ENCODE measurements at places on chromosomes 6 and 20.

DNA sequence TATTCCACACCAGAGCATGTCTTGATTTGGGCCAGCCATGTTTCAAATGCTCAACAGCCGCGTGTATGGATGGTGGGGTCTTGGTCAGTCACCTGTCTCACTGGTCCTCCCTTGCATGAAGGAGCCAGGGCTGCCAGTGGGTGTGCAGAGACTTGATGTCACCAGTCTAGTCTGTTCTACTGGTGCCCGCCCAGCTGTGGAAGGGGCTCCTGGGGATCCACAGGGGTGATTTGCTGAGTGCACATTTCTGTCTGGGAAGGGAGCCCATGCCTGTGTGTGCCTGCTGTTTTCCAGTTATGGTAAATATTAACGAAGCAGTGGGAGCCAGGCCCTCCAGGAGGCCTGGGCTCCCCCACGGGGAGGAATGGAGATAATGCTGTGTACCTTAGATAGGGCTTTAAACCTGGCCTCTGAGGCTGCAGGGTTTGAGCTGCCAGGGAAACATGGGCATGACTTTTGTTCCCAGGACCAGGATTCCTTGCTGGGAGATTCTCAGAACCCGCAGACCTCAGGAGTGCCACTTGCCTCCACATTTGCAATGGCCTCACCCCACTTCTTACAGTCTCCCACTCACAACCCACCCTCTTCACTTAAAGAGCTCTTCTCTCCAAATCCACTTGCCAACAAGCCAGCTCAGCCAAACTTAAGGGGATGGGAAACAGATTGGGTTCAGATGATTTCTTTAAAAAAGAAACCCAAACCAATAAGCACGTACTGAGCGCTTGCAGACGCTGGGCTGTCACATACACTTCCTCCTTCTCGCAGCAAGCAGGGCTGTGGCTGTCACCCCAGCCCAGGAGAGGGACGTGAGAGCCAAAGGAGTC is 54.1 kb downstream of the VEGFA start:
- no peak for DNase-seq

DNA sequence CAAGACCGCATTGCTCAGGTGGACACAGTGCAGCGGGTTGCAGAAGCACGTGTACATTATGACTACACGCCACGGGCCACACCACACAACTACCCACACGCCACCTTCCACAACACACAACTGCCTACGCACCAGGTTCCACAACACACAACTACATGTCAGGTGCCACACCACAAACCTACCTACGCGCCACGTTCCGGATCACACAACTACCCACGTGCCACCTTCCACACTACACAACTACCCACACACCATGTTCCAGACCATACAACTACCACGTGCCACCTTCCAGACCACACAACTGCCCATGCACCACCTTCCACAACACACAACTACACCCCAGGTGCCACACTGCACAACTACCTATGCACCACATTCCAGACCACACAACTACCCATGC is 20.5 kb downstream of the THBS2 start:
- DNase-seq = no peak

- DNase-seq = no peak
Measured at GRCh38 chr20:13745784-13746183, 38.9 kb downstream of the ESF1 start.

DNA sequence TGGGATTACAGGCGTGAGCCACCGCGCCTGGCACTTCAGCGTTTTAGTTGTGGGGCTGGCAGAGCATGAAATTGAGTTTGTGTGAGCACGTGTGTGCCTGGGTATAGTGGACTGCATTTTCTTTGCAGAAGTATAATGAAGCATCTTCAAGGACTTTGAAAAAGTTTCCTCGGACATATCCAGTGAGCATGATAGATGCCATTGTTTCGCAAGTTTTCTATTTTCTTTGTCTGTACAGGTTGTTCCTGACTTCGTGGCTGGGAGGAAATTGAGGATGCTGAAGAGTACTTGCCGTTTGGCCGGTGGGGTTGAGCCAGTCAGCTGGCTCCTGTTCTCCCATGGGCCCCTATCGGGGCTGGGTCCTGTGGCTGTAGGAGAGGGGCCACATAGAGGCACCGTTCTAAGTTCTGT is 55.9 kb downstream of the RREB1 start:
- DNase-seq = no peak

- no peak for DNase-seq
Measured at GRCh38 chr6:85864453-85865401, 222.0 kb upstream of the SYNCRIP start.

- no peak for DNase-seq
Measured at GRCh38 chr6:106630366-106630765, 988 bp downstream of the QRSL1 start.

- no peak for DNase-seq
Measured at GRCh38 chr6:92496527-92496926, 922.8 kb downstream of the EPHA7 start.

- DNase-seq = no peak
Measured at GRCh38 chr20:32858189-32858588, 534 bp upstream of the EFCAB8 start.

GRCh38 chr6:36623547-36624459 is 29.6 kb downstream of the SRSF3 start:
- peak; percentile 86 for DNase-seq

- DNase-seq = no peak
Measured at GRCh38 chr20:53100476-53100911, 128.3 kb downstream of the TSHZ2 start.

- no peak for DNase-seq
Measured at GRCh38 chr20:50724851-50725723, 6.3 kb upstream of the PARD6B start.

- DNase-seq = no peak
Measured at GRCh38 chr6:82330171-82330804, 33.3 kb upstream of the TPBG start.

DNA sequence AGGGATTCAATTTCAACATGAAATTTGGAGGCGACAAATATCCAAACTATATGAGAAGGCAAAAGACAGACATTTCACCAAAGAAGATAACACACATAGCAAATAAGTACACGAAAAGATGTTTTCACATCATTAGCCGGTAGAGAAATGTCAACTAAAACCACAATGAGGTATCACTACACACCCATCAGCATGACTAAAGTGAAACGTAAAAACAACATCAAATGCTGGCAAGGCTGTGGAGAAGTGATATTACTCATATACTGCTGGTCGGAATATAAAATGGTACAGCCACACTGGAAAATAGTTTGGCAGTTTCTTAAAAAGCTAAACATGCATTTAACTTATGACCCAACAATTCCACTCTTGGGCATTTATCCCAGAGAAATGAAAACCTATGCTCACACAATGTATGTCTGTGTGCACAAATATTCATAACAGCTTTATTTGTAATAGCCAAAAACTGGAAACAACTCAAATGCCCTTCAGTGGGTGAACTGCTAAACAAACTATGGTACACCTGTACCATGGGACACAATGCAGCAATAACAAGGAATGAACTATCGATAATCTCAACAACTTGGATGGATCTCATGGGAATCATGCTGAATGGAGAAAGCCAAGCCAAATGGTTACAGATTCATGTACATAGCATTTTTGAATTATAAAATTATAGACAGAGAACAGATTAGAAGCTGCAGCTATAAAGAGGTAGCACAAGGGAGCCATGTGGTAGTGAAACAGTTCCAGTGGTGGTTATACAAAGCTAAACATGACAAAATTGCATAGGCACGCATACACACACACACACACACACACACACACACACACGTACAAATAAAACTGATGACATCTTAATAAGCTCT is 8.6 kb downstream of the ADAT2 start:
- DNase-seq = no peak

DNA sequence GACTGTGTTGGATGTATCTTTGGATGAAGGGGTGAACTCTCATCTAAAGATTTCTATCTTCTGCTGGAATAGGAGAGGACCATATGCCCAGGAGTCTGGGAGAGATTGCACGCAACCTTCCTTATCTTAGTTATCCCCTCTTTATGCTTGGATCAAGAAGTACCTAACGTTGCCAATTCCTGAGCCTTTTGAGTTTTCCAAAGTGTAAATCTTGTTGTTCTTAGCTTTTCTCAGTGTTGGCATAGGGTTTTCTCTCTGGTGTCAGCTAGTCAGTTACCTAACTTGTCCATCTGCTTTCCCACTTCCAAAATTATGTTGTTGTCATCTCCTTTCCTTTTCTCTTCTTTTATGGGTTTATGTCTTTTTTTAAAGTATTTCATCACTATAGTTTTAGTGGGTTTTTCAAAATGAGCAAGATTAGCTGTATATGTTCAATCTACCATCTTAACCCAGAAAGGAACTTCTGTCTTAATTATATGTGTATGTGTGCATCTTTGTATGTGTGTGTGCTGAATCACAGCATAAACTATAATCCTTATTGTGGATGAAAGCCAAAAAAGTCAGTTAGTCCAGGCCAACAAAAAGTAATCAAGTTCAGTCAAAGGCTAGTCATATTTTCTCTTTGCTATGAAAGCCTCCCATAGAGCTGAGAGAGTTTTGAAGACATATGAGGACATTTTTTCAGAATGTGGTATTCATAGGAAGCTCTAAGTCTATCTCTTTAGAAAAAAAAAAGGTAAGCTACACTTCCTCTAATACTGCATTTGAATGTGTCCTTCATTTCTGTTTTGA is 72.1 kb downstream of the KHDC1L start:
- no peak for DNase-seq

- DNase-seq = no peak
Measured at GRCh38 chr6:156199182-156199581, 578.0 kb upstream of the ARID1B start.

DNA sequence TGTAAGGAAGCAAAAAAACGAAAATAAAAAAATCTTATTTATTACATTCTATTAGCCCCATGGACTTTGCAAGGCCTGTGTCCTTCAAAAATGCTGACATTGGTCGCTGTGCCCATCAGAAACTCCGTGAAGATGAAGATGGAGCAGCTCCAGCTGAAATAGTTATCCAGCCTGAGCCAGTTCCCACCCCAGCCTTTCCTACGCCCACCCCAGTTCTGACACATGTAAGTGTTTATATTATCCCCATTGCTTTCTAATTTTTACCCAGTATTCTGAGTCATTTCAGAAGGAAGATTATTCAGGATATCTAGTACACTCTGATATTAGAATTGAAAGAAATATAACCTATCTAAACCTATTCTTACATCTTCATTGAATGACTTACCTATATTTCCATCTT is 217.7 kb downstream of the ARHGAP18 start:
- no peak for DNase-seq

Data from activated naive CD4-positive, alpha-beta T cell treated with anti-CD3 and anti-CD28 coated beads, Interleukin-2, amount 10 ng/mL, durations not matched to agents 7 days and 5 days (primary cell).